NCI-H524 (cell line): ENCODE measurements at places on chromosomes 11 and 22.

DNA sequence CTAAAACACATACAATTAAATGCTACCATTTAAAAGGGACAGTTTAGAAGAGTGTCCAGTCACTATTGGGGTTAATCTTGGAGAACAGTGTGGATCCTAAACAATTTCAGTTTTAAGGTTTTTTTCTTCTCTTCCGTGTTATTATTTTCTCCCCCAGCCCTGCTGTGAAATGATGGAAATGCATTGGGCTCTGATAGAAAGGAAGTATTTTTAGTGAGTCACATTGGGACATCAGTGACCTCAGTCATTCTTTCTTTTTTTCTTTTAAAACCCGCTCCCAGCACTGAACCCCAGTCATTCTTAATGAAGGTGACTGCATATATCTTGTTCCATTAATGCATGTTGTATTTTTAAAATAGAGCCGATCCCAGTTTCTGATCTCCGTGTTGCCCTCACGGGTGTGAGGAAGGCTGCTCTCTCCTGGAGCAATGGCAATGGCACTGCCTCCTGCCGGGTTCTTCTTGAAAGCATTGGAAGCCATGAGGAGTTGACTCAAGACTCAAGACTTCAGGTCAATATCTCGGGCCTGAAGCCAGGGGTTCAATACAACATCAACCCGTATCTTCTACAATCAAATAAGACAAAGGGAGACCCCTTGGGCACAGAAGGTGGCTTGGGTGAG lies 93.2 kb upstream of the OR4B1 start:
- no peak for DNase-seq

DNA sequence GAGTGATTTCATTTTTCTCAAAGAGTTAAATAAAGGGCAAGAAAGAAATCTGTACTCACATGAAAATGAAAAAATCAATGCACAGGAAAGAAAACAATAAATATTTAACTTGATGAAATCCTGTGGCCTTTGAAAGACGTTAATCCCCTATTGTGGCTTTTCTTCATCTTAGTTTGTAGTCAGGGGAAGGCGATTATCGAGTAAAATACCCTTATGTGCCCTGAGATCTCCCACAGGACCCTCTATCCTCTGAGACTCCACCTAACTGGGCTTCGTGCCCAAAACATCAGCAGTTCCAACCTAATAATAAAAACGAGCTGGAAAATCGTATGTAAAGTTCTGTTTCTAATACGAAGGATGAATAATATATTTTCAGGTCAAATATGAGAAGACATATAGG lies 208.2 kb upstream of the ZC3H12C start:
- DNase-seq: peak; percentile 8

DNA sequence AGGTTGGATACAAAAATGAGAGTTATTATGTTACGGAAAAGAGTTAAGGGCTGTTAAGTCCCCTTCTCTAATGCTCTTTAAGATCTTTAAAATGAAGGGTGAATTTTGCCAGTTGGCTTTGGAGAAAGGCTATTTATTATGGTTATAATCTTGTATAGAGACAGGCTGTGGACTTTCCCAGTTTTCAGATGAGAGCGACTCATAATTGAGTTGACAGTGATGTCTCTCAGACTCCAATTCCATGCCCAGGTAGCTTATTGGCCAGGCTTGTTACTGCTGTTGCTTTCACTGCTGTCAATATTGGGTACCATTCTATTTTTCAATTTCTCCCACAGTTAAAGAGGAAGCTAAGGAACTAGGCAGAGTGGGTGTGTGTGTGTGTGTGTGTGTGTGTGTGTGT lies 13.1 kb downstream of the ENDOD1 start:
- DNase-seq: no peak

DNA sequence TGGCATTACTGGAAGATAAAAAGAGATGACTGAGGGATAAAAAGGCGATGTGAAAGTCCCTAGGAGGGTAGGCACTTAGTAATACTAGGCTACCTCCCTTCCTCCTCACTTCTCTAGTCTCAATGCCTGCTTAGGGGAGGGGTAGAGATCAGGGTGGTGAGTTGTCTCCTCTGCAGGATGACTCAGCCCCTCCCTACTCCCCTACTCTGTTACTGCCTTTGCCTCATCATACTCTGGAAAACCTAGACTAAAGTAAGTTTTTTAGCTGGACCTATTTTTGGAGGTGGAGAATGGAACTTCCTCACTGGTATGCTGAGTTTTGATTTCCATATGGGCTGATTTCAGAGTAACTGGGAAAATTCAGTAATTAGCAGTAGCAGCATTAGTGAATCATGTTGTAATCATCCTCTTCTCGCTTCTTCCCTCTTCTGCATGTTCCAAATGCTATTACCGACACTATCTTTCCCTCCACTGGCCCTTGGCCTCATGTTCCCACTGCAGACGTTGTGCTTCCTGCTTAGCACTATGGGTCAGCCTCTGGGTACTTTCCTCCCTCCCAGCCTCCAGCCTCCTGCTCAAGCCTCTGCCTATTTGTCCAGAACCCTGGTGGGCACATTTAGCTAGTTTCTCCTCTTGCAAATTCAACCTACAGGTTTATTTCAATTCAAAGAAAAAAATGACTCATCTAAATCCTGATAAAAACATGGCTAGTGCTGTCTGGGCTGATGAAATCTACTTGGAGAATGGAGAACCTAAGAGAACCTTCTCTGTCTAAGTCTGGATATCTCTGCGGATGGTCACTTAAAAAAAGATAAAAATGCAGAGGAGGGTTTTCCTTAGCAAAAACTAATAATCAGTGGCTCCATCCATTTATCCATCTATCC lies 281.7 kb downstream of the ST3GAL4 start:
- DNase-seq: no peak

GRCh38 chr11:34314936-34315335 lies 42.9 kb downstream of the ABTB2 start:
- no peak for DNase-seq

DNA sequence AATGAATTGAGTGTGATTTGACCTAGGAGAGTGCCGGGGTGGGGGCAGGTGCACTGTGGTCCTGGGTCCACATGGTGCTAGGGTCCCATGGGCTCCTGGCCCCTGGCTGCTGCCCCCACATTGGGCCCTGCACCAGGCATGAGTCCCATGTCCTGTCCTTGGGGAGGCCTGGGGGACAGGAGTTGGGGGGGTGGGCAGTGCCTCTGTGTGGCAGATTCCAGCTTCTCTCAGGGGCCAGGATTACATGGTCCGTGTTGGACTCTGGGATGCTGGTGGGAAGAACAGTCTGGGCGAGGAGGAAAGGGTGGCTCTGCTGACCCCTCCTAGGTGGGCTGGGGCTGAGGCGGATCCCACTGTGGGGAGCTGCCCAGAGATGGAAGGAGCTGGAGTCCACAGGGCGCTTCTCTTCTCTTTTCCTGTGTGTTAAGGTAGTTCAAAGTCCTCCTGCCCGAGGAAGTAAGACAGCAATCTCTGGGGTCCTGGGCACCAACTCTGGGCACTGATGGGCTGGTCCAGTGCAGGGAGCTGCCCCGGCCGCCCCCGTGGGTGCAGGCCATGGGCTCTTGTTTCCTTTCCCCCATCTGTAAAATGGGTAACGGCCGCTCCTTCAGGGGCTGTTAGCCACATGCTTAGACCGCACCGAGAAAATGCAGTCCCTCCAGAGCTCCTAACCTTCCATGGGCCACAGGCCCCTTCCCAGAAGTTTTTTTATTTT lies 19.8 kb downstream of the KCNQ1 start:
- no peak for DNase-seq

- DNase-seq: no peak
Measured at GRCh38 chr11:14552089-14552488, 31.9 kb upstream of the PSMA1 start.

DNA sequence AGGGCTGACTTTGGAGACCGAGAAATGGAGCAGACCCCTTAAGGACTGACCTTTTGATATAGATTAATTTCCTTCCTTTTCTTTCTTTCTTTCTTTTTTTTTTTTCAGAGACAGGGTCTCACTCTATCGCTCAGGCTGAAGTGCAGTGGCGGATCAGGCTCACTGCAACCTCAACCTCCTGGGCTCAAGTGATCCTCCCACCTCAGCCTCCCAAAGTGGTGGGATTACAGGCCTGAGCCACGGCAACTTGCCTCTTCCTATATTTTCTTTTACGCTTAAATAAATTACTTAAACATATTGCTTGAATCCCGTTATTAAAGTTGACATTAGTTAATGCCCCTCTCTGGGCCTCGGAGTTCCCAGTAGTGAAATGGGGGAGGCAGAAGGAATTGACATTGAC lies 350 bp upstream of the KCTD14 start:
- no peak for DNase-seq

DNA sequence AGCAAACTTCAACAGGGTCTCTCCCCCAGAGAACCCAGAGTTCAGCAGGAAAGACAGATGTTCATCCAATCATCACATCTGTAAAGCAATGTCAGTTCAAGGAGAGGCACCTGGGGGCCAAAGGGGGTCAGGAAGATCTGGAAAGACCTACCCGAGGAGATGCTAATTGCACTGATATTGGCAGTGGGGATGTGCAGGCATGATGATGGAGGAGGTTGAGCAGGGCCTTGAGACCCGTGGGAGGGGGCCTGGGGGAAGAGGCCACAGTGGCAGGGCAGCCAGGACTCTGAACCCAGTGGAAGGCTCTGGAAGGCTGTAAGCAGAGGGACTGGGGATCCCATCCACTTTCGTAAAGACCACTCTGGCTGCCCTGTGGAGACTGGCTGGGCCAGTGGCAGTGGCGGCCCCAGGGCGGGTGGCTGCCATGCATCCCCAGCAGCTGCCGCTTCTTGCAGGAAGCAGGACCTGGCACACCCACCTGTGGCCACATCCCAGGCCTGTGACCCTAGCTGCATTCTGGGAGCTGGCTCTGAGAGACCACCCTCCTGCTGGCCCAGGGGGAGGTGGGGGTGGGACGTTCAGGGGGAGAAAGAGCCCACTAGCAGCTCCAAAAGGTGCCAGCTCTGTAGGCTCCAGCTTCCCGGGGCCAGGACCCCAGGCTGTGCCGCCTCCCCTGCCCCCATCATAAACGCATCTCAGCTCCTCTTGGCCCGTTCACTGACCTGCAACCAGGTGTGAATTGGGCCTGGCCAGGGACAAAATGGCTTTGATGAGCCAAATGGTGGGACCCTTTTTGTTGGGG lies 59.9 kb upstream of the FGF3 start:
- DNase-seq: no peak

GRCh38 chr11:20760811-20761210 lies 91.4 kb downstream of the NELL1 start:
- no peak for DNase-seq

GRCh38 chr11:86442420-86442819 lies 67.7 kb downstream of the CCDC81 start:
- no peak for DNase-seq

- DNase-seq: no peak
Measured at GRCh38 chr11:57426929-57427726, at the start of gene SLC43A3. SLC43A3 (minus strand) TSS chr11:57427121; CDS start chr11:57426172, 949 bp downstream.

DNA sequence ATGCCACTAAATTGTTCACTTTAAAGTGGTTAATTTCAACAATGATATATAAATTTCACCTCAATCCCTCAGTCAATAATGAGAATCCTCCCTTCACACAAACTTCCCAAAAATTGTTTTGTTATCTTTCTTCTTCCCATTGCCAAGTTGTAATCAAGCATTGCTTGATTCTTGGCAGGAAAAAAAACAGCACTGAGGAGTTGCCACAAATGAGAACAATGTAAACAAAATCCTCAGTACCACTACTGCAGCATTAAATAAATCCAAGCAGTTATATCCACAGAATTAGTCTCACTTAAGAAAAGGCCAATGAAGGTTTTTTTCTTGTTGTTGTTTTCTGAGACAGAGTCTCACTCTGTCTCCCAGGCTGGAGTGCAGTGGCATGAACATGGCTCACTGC lies 38.2 kb downstream of the FAM168A start:
- DNase-seq: no peak

- no peak for DNase-seq
Measured at GRCh38 chr22:35555483-35555890, 14.9 kb downstream of the RASD2 start.

DNA sequence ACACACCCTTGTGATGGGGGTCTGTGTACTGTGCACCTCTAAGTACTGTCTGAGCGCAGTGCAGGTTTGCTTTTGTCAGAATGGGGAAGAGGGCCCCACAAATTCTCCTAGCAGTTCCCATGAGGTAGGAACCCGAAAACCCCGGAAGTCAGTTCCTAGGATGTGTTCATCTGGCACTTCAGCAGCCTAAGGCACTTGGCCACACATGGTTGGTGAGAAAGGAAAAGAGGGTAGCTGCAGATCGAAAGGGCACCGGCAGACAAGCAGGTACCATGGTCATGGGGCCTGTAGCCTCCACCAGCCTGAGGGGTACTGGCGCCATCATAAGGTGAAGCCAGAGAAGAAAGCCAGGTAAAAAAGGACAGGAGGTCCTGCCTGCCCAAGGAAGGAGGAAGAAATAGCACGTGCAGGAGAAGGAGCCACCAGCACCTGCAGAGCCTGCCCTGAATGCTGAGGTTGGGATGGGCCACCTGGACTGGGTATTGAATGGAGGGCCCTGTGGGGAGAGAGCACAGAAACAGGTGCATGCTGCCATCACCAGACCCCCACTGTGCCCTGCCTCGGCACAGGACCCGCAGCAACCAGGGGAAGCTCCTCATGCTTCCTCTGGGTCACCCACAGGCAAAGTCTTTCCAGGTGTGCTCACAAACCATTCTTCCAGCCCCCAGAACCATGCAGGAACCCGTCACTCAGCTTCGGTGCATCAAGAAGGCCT lies 8.1 kb upstream of the CASTOR1 start:
- DNase-seq: no peak

- no peak for DNase-seq
Measured at GRCh38 chr11:72799441-72799840, 5.6 kb upstream of the STARD10 start.

DNA sequence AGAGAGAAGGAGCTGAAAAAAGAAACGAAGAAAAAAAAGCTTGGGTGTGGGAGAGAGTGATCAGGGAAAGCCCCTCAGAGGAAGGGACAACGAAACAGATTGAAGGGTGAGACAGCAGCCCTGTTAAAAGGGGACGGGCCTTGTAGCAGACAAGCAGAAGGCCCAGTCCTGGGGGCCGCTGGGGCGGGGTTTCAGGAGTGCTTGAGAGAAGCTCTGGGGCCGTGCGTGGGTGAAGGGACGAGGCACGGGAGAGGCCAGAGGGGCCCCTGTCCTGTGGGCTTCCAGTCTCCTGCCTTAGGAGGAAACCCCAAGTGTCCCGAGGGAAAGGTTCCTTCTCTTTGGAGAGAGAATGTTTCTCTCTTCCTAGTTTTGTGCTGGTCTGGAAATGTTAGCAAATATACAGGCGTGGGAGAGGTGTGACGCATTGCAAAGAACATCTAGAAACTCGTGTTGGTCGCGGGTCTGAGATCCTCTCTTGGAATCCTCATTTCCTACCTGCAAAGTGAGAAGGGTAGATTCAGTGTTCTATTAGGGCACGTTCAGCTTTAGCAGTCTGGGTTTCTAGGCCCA lies 28.6 kb downstream of the ADAMTS15 start:
- no peak for DNase-seq
